ENCODE measurements at places on chromosomes 4 and X.

GRCh38 chr4:105107095-105107856, 39.4 kb upstream of the TET2 start:
- no peaks in the 10 kb centered on the region for H3K36me3 ChIP-seq
- H3K27ac ChIP-seq, result no peak overlapping the region
- no peak overlapping the region for H3K4me3 ChIP-seq
- no peaks in the 10 kb centered on the region for H3K4me1 ChIP-seq
- no peak for DNase-seq
- H3K27me3 ChIP-seq, result no peaks in the 10 kb centered on the region

DNA sequence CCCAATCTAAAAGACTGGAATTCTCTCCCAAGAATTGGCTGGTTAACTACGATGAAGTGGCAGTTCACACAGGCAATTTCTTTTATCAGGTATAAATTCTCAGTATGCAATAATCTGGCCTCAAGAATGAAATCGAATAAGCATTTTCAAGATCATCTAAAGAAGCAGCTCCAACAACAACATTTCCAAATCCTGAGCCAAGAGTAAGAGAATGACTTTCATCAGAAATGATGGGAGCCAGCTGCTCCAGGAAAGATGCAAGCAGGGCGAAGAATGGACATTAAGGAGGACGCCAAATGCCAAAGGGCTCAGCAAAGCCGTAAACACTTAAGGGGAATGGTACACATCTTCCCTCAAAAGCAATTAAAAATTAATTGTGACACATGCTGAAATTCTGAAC, 12.0 kb downstream of the ADAMTS3 start:
- H3K36me3 ChIP-seq, result no peaks in the 10 kb centered on the region
- H3K4me1 ChIP-seq, result no peaks in the 10 kb centered on the region
- no peak for DNase-seq
- H3K27me3 ChIP-seq, result no peaks in the 10 kb centered on the region

DNA sequence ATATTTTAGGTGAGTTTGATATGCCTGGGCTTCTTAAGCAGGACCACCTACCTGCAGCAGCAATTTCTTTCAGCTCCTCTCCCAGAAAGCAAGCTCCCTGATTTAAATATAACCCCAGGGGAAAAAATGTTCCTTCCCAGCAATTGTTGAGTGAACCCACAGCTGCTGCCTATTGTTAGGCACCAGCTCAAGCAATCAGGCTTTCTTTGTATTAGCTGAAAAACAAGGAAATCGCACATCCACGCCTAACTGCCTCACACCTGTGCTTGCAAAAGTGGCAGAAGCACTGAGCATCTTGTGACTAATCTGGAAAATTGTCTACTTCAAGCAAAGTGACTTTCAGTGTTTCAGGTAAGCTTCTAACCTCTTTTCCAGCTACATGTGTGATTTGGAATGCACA, 432.2 kb downstream of the SMARCA1 start:
- no peak overlapping the region for H3K4me3 ChIP-seq
- H3K36me3 ChIP-seq, result no peaks in the 10 kb centered on the region
- no peak for DNase-seq

DNA sequence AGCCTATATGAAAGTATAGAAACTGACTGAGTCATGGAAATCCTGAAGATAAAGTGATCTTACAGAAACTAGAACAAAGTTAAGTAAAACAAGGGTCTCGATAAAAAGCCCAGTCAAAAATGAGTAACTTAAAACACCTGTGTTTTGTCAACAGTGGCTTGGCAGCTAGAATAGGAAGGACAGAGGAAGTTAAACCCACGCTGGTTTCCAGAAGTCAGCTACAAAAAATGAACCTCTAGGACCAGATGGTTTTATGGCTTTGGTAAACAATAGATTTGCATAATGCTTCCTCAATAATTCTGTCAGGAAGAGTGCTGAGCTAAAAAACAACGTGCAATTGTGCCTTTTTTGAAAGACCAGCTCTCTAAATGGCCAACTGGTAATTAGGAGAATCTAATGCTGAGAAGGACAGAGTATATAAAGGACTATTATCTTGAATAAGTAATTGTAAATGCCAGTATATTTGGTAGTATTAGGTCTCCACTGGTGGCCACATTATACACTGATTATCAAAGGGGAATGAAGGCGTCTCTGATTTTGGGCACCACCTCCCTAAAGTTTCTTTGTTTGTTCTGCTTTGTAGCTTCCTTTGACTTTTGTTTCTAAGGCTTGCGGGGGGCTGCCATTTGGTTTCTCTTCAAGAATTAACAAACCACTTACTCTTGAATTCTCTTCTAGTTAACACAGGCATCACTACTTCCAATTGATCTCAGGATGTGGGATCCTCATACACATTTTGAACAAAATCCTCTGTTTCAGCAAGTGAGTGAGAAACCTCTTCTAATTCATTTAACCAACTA, 72.2 kb upstream of the PPP3CA start:
- no peaks in the 10 kb centered on the region for H3K27me3 ChIP-seq
- H3K36me3 ChIP-seq, result no peaks in the 10 kb centered on the region
- H3K4me3 ChIP-seq, result no peak overlapping the region
- H3K27ac ChIP-seq, result no peak overlapping the region

- H3K36me3 ChIP-seq, result no peaks in the 10 kb centered on the region
- DNase-seq, result no peak
- no peak overlapping the region for H3K4me3 ChIP-seq
- peaks cover 3% of the 10 kb centered on the region for H3K4me1 ChIP-seq
- no peak overlapping the region for H3K27ac ChIP-seq
These were observed 276.5 kb upstream of the AGTR2 start for GRCh38 chrX:115894087-115894486.
